Fibroblast of skin of right quadriceps (primary cell): ENCODE measurements at places on chromosomes 7 and 10.

DNA sequence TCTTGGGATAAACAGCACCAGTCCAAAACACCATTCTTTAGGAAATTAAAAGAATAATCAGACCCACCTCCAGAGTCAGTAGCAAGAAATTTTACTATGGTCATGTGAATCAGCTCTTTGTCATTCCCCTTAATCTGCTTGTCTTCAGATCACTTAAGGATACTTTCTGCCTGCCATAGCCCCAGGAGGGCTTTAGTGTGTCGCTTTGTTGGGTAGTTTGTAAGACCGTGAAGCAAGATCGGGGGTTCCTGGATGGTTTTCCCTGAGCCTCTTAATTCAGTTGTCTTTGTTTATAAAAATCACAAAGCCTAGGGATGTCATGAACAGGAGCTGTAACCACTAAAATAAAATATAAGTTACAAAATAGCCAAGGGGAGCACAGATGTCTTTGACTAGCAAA lies 223.6 kb downstream of the RELN start:
- DNase-seq, result no peak

- DNase-seq, result peak; percentile 84
These were observed 215.7 kb upstream of the INHBA start for GRCh38 chr7:41918597-41918996.

DNA sequence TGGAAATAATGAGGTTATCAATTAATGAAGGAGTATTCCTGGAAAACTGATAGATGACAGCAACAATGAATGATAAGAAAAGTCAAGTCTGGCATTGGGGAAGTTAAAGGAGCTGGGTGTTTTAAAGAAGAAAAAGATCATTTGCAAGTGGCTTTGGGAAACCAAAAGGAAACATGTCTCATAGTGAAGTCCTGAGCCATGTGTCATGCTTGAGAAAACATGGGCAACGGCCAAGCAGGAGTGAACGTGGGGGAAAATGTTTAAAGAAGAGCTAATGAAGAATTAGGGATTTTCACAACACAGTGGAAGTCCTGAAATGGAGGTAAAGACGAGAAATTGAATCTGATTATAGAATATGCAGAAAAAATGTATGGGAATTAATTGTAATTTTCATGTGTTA lies 1383.2 kb upstream of the CELF2 start:
- DNase-seq, result peak; percentile 72

- DNase-seq, result peak; percentile 98
These were observed 14.6 kb upstream of the RPEL1 start for GRCh38 chr10:103231047-103231551.

DNA sequence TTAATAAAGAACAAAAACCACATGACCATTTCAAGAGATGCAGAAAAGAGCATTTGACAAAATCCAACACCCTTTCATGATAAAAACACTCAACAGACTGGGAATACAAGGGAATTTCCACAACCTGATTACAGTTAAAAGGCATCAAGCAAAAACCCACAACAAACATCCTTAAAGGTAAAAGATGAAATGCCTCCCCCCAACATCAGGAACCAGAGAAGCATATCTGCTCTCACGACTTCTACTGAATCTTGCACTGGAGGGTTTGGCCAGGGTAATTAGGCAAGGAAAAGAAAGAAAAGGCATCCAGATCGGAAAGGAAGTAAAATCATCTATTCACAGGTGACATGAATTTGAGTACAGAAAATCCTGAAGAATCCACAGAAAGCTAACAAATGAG lies 59.5 kb upstream of the SFMBT2 start:
- no peak for DNase-seq

DNA sequence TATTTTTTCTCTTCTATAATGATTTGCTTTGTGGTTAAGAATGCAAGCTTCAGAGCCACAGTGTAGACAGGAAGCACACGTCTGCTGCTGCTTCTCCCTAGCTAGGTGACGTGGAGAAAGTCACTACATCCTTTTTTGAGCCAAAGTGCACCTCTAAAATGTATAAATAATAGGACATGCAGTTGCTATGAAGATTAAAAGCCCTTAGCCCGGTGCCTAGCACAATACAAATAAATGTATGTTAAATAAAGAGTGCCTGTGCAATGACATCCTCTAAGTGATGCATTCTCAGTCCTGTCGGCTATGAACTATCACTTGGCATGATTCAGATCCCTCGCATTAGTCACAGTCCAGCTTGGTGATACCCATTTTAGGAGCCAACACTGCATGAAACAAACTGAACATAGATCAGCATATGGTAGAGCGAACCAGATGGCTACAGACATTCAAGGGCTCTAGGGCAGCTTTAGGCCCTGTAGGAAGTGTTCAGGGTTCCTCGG lies 4.8 kb upstream of the TRDMT1 start:
- peak; percentile 93 for DNase-seq

DNA sequence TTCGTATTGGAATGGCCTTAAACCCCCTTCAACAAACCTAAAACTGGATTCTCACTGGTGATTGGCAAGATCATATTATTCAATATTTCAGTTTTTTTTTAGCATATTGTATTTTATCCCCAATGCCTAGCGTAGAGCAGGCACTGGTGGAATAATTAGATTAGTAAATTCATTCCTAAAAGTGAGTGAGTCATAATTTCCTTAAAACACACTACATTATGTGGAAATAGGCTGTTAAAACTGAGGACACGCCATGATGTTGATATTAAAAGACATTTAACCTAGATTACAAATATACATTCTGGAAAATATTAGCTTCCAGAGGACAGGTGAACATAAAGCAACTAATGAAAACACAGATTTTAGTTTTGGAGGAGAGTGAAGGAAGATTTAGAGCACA lies 463.9 kb downstream of the PARD3 start:
- DNase-seq, result no peak

DNA sequence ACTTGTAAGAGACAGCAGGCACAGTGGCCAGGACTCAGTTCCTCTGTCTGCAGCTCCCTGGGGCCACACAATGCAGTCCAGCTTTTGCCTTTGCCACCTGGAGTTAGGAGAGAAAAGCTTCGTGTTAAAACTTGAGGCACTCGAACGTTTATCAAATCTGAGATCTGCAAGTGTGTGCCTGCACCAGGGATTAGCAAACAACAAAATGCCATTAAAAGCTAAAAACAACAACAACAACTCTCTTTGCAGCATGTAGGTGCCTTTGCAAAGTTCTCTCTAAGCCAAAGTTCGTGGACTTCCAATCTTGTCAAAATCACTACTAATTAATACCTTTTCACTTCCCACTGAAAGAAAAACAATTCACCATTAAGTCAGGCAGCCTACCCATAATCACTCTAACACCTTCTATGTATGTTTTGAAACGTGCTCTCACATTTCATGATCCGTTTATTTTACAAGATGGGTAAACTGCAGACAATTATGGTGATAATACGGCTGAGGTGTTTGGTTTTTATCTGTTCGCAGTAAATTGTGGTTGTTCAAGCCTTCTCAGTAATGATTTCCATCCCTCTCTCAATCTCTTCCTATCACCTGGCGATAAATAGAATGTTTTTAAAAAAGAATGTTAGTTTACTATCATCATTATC lies 36.2 kb upstream of the SDK1 start:
- DNase-seq, result no peak

GRCh38 chr7:18659746-18660145 lies 164.2 kb downstream of the HDAC9 start:
- no peak for DNase-seq

DNA sequence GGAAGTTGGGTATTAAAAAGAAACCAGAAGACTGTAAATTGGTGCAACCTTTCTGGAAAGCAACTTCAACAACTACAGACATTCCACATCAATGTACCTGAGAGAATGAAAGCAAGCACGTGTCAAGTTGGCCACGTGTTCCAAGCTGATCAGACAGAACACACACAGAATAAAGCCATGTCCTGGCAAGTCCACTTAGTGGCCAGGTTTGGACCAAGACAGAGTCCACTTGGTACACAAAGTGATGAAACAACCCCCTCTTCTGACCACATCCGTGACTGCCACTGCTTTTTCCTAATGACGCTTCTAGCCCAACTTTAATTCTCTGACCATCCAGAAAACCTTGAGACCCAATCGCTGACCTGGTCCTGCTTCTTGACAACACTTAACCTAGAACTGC lies 109.4 kb downstream of the ABLIM1 start:
- peak; percentile 14 for DNase-seq

GRCh38 chr7:81007051-81007450 lies 88.2 kb upstream of the SEMA3C start:
- DNase-seq, result no peak

DNA sequence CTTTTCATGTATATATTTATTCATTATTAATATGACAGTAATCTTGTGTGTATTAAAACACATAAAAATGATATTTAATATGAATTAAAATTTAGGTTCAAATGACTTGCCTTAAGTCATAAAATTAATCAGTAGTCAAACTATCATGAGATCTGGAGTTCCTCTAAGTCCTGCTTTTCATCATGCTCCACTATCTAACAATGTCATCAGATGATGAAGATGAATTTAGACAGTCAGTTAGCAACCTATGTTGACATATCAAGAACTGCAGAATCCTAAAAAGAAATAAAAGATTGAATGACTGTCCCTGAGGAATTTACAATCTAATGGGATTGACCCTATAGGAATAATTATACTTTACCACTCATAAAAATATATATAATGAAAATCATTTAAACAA lies 7.1 kb downstream of the CABCOCO1 start:
- DNase-seq, result no peak

DNA sequence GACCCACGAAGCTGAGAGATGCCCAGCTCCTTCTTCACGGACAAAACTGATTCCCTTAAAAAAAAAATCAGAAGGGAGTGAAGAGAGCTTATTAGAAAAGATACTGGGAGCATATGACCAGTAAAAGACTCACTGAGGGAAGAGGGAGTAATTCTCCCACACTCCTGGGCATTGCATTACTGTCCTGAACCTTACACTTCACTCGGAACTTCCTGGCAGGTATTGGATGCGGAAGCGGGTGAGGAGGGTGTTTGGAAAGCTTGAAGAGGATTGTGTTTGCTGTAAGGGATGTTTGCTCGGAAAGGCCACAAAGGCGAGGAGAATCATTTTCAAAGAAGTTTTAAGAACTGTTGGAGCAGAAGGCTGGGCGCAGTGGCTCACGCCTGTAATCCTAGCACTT lies 375 bp downstream of the HKDC1 start:
- DNase-seq, result no peak

GRCh38 chr7:135385209-135385608 lies 124.7 kb downstream of the CNOT4 start:
- peak; percentile 2 for DNase-seq

GRCh38 chr10:100744987-100745881 lies at the start of gene PAX2:
PAX2 (plus strand) TSS chr10:100745582; CDS start chr10:100746261, 679 bp downstream.
- DNase-seq, result no peak

DNA sequence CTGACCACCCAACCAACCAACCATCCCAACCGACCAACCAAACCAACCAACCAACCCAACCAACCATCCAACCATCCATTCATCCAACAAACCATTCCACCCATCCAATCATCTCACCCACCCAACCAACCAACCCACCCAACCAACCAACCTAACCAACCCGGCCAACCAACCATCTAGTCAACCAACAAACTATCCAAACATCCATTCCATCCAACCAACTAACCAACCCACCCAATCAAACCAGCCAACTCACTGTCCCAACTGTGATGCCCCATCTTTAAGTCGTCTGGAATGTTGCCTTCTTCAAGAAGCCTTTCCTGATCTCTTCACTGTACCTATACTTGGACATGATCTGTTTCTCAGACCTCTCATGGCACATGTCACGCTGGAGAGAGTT lies 31.6 kb downstream of the MINDY4 start:
- no peak for DNase-seq

GRCh38 chr10:29496341-29497162 lies 138.2 kb downstream of the SVIL start:
- peak; percentile 60 for DNase-seq

DNA sequence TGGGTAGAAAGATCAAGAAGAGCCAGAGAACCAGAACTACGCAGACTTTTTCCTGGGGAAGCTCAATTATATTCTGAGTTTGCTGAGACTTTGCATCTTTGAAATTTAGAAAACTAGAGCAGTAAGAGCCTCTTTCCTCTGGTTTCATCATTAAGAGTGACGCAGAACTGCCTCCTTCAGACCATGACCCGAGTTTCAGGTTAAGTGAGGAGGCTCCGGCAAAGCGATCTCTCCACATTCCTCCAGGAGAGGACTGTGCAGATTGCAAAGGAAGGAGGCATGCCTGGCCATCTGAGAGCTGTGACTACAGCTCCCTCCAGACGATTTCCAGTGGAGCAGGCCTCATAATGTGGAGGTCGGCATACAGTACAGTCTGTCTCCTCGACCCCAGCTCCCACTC lies 115.8 kb upstream of the LANCL2 start:
- DNase-seq, result peak; percentile 11

GRCh38 chr7:87213811-87214210 lies 5.7 kb downstream of the TMEM243 start:
- DNase-seq, result peak; percentile 69

DNA sequence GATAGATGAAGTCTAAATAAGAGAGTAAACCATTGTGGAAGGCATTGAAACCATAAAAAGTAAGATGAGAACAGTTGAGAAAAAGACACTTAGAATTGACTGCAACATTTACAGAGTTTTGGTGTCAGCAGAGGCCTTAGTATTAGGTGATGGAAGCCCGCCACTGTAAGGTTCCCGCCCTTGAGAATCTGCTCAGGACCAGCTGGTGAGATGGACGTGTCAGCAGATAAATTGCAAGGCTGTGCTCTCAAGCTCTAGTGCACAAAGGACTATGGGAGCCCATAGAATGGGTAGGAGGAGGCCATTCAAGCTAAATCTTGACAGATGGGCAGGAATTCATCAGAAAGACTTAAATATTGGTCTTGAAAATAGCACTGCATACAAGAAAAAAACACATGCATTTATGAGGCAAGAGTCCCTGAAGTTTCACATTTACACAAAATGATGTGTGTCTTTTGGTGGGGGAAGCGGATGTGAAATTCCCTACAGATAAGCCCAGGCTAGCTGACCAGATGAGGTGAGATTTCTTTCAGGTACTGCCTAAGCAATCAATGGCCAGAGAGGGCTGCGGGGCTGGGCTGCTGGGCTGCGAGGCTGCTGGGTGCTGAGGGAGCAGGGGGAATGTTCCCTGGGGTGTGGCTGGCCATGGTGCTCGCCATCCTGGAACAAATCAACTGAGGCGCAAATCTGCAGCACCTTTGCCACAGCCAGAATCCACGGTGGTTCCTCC lies 42.5 kb downstream of the SYPL1 start:
- no peak for DNase-seq

DNA sequence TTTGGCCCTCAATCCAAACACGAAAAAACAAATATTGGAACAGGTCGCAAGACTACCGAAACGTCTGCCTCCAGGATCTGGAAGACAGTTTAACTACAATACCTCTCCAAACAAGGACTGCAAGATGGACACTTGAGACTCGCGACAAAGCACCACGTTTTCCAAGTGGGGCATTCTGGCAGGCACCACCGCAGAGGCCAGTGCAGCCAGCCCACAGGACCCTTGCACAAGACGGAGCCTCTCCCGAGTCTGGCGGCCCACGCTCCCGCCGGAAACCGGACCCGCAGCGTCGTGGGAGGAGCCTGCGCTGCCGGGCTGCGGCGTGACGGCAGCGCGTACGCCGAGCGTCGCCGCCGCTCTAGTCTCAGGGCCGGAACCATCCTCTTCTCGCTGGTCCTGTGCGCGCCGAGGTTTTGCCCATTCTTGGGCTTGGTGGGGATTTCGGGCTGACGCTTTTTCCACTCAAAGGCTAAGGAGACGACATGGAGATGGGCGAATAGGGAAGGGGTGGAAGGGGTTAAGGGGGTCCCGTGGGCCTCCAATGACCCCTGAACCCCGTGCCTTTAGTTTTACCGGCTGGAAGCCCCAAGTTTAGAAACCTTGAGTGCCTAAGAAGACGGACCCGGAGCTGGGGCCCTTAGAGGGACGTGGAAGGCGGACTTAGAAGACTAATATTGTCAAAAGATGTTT lies at the start of gene ORC5:
Gene ORC5 (minus strand): TSS at position 283 of the 690 bp plus-strand sequence. CDS start 109 bp downstream, at position 174.
- DNase-seq, result peak; percentile 79
